Fibroblast of villous mesenchyme (primary cell): ENCODE measurements at places on chromosomes 13 and 19. TPM values are rescaled to one million over a fixed set of nuclear protein-coding genes. Genes with fewer than 3 reads are reported as not detected.

- no peak for DNase-seq
Measured at GRCh38 chr13:75025956-75026355, 456.0 kb downstream of the TBC1D4 start.

GRCh38 chr19:35295792-35296462 lies 4.0 kb downstream of the MAG start:
- no peak for DNase-seq

- no peak for DNase-seq
Measured at GRCh38 chr13:30295116-30295515, 12.2 kb downstream of the KATNAL1 start.

DNA sequence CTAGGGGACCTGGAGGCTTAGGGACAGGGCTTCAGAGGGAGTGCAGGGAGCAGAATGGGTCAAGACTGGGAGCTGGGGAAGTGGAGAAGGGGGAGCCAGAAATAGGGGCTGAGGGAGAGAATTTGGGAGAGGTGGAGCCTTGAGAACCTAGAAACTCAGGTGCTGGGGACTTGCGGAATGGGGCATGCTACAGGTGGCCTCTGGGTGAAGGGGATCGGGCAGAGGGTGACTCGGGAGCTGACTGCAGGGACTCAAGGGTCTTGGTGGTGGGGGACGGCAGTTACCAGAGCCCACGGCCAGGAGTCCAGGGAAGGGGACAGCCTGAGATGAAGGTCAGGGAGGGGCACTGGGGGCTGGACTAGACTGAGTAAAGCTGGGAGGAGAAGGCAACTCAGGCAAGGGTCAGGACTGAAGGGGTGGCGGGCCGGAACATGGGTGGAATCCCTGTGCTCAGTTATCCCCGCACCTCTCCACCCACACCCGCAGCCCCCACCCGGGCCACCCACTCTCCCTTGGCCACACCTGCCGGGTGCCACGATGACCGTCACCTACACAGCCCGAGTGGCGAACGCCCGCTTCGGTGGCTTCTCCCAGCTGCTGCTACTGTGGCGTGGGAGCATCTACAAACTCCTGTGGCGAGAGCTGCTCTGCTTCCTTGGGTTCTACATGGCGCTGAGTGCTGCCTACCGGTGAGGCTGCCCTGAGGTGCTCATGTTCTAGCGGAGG lies 628 bp downstream of the BEST2 start:
- no peak for DNase-seq

- no peak for DNase-seq
Measured at GRCh38 chr19:32343550-32344262, 1.7 kb upstream of the ZNF507 start.

DNA sequence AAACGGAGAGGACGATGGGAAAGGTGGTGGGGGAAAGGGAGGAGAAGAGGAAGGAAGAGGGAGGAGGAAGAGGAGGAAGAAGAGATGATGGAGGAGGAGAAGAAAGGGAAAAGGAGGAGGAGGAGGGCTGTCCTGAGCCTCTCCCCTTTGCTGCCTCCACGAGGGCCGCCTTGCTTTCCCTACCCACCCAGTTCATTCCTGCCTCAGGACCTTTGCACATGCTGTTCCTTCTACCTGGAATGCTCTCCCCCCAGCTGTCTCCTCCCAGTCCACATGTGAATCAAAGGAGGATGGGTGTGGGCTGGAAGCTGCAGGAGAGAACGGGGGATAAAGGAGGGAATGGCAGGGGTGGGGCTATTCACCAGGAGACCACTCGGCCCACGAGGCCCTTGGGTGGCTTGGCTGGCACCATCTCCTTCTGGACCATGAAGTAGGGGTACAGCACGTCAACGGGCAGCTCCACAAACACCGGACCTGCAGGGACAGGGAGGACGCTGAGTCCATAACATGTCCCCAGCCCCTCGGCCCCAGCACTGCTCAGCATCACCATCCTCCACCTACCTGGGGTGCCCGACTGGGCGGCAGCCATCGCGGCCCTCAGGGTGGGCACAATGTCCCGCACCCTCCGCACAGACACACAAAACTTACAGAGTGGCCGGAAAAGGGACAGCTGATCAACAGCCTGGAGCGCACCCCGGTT lies 15.3 kb downstream of the SYDE1 start:
- DNase-seq: no peak

- no peak for DNase-seq
Measured at GRCh38 chr19:57324992-57325391, 4.7 kb downstream of the ZNF543 start.

DNA sequence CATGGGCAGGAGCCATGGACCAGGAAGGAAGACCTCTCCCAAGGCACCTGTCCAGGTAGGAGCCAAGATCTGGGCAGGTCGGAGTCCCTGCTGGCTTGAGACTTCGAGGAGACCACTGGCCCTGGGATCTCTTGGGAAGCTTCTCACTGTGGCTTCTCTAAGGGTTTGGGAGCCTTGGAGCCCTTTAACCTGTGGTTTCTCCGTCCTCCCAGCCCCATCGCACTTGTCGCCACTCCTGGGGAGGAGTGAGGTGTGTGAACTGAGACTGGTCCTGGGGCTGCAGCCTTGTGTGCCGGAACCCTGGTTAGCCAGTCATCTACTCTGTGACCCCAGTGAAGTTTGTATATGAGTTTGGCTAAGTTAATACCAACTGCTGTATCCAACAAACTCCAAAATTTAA lies 8.2 kb downstream of the ZNF805 start:
- DNase-seq: no peak

DNA sequence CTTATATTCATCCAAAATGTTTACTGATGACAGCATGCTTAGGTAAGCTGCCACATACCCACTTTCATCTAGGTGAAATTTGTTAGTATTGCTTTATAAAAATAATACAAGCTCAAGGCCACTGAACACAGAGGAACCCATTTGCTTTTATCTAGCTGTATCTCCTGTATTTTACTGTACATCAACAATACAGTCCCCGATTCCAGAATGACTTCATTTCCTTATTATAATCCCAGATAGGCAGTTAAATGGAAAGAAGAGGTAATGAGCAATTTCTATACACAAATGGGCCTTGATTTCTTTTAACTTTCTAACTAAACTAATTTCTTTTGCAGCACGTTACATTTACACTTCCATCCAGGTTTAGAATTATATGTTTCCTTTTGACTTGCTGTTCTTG lies 86.2 kb downstream of the SHISA2 start:
- DNase-seq: no peak

DNA sequence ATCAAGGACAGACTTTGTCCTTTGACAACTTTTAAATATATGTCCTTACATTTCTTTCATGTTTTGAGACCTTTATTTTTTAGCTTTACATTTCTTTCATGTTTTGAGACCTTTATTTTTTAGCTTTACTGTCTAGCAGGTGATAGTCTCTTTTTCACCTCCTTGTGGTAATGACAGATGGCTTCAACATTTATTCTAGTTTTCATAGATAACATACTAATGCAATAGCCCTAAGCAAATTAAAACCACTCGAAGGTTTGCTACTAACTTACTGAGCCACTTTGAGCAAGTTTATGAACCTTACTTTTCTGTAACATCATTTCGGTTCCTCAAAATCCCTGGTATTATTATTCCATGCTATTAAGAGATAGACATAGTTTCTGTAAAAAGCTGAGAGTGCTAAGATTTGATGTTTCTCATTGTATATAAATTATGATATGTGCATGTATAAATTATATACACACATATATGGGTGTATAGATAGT lies 4.5 kb downstream of the DACH1 start:
- DNase-seq: no peak

DNA sequence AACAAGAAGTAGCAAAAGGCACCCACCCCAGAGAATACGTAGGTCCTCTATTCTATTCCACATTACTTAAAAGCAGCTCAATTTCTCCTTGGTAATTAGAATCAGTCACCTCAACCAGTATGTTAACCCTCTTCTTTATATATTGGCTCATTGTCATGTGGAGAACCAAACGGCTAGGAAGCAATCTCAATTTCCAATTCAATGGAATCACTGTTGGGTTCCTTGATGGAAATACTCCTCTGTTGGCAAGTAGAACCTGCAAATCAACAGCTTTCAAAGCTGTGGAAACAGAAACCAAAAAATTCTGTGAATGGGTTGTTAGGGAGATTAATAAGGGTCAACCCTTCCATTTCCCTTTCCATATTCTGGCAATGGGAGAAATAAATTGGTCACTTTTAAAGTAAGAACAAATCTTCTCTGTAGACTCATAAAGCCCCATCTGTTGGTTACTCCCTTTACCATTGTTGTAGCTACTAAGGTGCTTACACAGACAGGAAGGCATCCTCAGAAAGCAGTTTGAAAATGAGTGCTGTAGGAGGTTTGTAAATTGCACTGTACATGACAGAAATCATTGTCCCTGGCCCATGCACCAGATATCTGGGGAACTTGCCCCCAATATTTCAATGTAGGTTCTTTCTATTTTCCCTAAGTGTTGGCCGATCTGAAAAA lies 138.6 kb upstream of the UFM1 start:
- DNase-seq: no peak

GRCh38 chr19:8054169-8054568 lies 1.6 kb downstream of the CCL25 start:
- no peak for DNase-seq

- no peak for DNase-seq
Measured at GRCh38 chr19:51356159-51356801, 9.9 kb downstream of the ETFB start.

- DNase-seq: no peak
Measured at GRCh38 chr13:94480672-94481145, 1.2 kb upstream of the DCT start.

- DNase-seq: peak; percentile 28
Measured at GRCh38 chr13:76799696-76800095, 86.5 kb downstream of the KCTD12 start.

DNA sequence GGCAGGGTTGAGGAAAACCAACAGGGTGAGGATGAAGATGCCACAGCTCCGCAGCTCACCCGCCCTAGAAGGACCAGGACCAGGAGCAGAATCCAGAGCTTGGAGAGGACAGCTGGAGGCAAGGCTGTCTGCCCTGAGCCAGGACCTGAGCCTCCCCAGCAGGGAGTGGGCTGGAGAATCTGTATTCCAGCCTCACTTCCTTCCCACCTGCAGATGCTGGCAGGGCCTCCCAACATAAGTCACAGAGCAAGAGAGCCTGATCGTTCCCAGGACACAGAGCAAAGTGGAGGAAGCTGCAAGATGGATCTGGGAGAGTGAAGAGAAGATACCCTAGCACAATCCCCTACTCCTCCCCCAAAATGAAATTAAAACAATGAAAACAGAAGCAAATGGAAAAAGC lies 61.7 kb upstream of the WASF3 start:
- no peak for DNase-seq

- DNase-seq: peak; percentile 57
Measured at GRCh38 chr13:51825165-51825592, 19.8 kb downstream of the TMEM272 start.

GRCh38 chr19:30890033-30890432 lies 459.2 kb downstream of the TSHZ3 start:
- DNase-seq: no peak

- peak; percentile 28 for DNase-seq
Measured at GRCh38 chr13:45718992-45719391, 16.9 kb downstream of the CBY2 start.

The KLC3 gene
- 0.32 TPM in 1 of 2 replicates, not detected in the other for total RNA-seq

The RPS16 gene
- total RNA-seq: 43.2 and 48.3 TPM in 2 replicates
